Activated T-helper 2 cell treated with anti-CD3 and anti-CD28 coated beads, Interferon-gamma antibody, Interleukin-2, Interleukin-4, amounts not matched to agents 10 μg/mL and 5 μg/mL and 100 μg/mL, durations not matched to agents 14 hours and 24 hours and 36 hours (primary cell): ENCODE measurements at places on chromosomes 16 and 17. TPM values are rescaled to one million over a fixed set of nuclear protein-coding genes. Genes with fewer than 3 reads are reported as not detected.
A peak's percentile ranks its signal among the peaks of the same experiment; 100 is the strongest.

DNA sequence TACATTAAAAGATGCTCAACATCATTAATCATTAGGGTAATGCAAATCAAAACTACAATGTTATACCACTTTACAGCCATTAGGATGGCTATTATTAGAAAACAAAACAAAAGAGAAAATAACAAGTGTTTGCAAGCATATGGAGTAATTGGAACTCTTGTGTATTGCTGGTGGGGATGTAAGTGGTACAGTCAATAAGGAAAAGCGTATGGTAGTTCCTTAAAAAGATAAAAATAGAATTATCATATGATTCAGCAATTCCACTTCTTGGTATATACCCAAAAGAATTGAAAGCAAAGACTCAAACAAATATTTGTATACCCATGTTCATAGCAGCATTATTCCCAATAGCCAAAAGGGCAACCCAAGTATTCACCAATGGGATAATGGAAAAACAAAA is 1.4 kb upstream of the CAPNS2 start:
- H3K36me3 ChIP-seq, result no peaks in the 10 kb centered on the region
- H3K4me3 ChIP-seq, result no peak overlapping the region
- H3K4me1 ChIP-seq, result no peaks in the 10 kb centered on the region
- H3K27ac ChIP-seq, result no peak overlapping the region

DNA sequence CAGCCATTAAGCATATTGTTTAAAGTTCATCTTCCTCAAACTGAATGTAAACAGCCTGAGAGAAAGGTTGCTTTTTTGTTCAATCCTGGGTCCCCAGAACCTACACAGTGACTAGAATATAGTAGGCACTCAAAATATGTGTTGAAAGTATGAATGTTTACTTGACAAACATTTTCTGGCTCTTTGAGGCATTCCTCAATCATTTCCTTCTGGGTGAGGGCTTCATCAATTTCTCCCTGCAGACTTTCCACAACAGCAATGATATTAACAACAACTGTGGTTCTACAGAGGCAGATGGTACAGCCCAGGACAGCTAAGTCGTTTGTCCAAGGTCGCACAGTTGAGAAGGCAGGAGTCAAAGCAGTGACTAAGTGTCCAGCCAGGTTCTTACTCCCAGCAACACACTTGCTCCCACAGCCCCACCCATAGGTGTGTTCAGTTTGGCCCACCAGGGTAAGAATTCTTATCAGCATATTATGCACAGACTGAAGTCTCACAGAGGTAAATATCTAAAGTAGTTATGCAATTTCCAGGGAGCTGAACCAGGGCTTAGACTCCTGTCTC is 61.1 kb downstream of the HS3ST3B1 start:
- H3K27me3 ChIP-seq, result no peaks in the 10 kb centered on the region
- no peaks in the 10 kb centered on the region for H3K36me3 ChIP-seq
- H3K27ac ChIP-seq, result no peak overlapping the region
- no peak for DNase-seq
- H3K4me3 ChIP-seq, result no peak overlapping the region
- peaks cover 5% of the 10 kb centered on the region for H3K4me1 ChIP-seq

DNA sequence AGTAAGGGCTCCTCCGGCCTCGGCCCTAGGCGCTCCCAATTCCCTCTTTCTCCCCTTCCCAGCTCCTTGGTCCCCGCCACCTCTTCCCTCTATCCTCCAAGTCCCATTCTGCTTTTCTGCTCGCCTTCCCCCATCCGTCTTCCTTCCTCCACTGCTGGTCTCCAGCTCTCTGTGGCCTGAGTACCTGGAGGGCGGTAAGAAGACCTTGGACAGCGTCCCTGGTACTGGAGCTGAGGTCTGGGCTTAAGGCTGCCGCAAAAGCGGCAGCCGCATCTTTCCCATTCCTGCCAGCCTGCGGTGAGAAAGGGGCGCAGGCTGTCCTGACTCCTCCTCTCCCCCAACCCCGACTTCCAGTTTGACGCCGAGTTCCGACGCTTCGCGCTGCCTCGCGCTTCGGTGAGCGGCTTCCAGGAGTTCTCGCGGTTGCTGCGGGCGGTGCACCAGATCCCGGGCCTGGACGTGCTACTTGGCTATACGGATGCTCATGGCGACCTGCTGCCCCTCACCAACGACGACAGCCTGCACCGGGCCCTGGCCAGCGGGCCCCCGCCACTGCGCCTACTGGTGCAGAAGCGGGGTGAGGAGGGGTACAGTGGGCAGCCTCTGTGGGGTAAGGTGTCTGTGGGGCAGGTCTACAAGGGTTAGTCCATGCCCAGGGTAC is 471 bp downstream of the PARD6A start:
- H3K4me3 ChIP-seq, result peak overlapping the region; percentile 89
- H3K36me3 ChIP-seq, result peaks cover 26% of the 10 kb centered on the region
- H3K27ac ChIP-seq, result peak overlapping the region; percentile 68
- DNase-seq, result no peak

GRCh38 chr16:25264597-25264996 is 7.0 kb upstream of the ZKSCAN2 start:
- H3K4me1 ChIP-seq, result peaks cover 11% of the 10 kb centered on the region
- H3K36me3 ChIP-seq, result peaks cover 61% of the 10 kb centered on the region
- no peaks in the 10 kb centered on the region for H3K27me3 ChIP-seq
- DNase-seq, result no peak
- H3K4me3 ChIP-seq, result no peak overlapping the region

DNA sequence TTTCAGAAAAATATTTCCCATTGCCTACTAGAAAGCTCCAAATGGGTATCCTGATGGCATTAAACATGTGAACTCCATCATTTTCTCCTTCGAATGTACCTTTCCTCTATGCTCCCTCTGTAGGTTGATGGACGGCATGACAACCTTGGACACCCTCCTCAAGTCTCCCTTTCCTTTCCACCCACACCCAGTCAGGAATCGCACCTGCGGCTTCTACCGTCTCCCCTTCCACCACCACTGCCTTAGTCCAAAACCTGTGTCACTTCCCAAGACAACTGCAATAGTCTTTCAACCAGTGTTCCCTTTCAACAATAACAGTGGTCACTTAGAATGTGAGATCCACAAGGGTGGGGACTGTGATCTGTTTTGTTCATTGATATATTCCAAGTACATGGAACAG is 233.1 kb upstream of the AXIN2 start:
- peaks cover 10% of the 10 kb centered on the region for H3K4me1 ChIP-seq
- no peak overlapping the region for H3K27ac ChIP-seq
- no peak for DNase-seq
- H3K4me3 ChIP-seq, result no peak overlapping the region
- no peaks in the 10 kb centered on the region for H3K36me3 ChIP-seq

PERCC1 gene
- not detected in 2 replicates for total RNA-seq

TADA2A gene
- total RNA-seq, result 34.3 and 34.6 TPM in 2 replicates

CLDN7 gene
- 0.21 and 0.41 TPM in 2 replicates for total RNA-seq
